ENCODE measurements at places on chromosomes 13 and 19.

DNA sequence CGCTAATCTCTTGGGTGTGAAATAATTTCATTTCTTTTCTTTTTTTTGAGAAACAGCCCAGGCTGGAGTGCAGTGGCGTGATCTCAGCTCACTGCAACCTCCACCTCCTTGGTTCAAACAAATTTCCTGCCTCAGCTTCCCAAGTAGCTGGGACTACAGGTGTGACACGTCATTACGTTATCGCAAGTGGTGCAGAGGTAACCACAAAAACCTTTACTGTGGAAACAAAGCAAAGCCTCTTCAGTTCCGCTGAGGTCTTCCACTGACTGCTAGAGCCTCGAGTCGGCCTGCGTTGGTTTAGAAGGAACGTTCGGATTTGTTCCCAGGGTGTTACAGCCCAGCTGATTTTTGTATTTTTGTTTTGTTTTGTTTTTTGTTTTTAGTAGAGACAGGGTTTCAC lies 2.0 kb upstream of the ZNF784 start:
- no peak for DNase-seq
- H3K36me3 ChIP-seq = peaks cover 4% of the 10 kb centered on the region
- H3K27me3 ChIP-seq = no peaks in the 10 kb centered on the region
- no peak overlapping the region for H3K4me3 ChIP-seq

GRCh38 chr13:63041640-63042414 lies 1626.2 kb upstream of the PCDH20 start:
- no peak overlapping the region for H3K4me3 ChIP-seq
- no peak overlapping the region for H3K27ac ChIP-seq
- H3K4me1 ChIP-seq = no peaks in the 10 kb centered on the region
- H3K27me3 ChIP-seq = no peaks in the 10 kb centered on the region

DNA sequence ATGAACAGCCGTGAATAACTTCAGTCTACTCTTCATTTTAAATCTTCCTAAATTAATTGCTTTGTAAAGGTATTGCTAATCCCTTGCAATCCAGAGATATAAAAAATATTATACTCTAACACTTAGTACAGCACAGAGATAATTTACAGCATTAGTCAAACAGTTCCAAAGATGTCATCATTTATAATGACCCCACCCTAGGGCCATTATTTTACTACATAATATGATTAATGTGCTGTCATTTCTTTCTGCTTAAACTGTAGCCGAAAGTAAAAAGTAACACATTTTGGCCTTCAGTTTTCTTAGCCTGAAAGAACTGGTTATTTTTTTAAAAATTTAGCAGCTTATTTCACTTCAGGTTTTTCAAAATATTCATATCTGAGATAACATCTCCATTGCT lies 256.3 kb upstream of the RFC3 start:
- DNase-seq = no peak
- H3K4me1 ChIP-seq = peaks cover 7% of the 10 kb centered on the region

- H3K27ac ChIP-seq = no peak overlapping the region
- H3K27me3 ChIP-seq = no peaks in the 10 kb centered on the region
- DNase-seq = no peak
- H3K4me1 ChIP-seq = no peaks in the 10 kb centered on the region
These were observed 8.7 kb downstream of the ZNF71 start for GRCh38 chr19:56603829-56604228.

DNA sequence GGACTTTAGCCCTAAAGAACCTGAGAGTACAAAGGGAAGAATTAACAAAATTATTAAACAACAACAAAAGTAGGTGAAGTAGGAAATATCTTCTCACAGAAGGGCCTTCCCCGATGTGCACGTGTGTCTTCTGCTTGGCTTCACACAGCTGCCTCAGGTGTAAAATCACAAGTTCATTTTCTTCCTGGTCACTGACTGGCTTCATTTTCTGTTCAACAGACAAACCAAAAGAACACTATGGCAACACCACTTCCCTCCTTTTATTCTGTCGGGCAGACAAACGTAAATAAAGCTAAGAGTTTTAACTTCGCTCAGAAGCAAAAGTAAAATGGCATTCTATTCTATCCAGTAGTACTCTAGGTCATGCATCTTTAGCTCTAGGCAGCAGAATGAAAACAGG lies 140.9 kb downstream of the TBC1D4 start:
- no peaks in the 10 kb centered on the region for H3K4me1 ChIP-seq
- H3K27me3 ChIP-seq = no peaks in the 10 kb centered on the region
- H3K36me3 ChIP-seq = peaks cover 4% of the 10 kb centered on the region
- no peak for DNase-seq
- no peak overlapping the region for H3K27ac ChIP-seq

- H3K27me3 ChIP-seq = no peaks in the 10 kb centered on the region
- no peak overlapping the region for H3K4me3 ChIP-seq
- no peaks in the 10 kb centered on the region for H3K4me1 ChIP-seq
- no peaks in the 10 kb centered on the region for H3K36me3 ChIP-seq
- DNase-seq = no peak
These were observed 393.5 kb upstream of the GPC6 start for GRCh38 chr13:92833071-92833470.

- no peak for DNase-seq
- H3K27me3 ChIP-seq = no peaks in the 10 kb centered on the region
- H3K27ac ChIP-seq = no peak overlapping the region
- H3K4me1 ChIP-seq = no peaks in the 10 kb centered on the region
- H3K36me3 ChIP-seq = no peaks in the 10 kb centered on the region
These were observed 52.0 kb downstream of the SLC7A1 start for GRCh38 chr13:29543230-29544215.

DNA sequence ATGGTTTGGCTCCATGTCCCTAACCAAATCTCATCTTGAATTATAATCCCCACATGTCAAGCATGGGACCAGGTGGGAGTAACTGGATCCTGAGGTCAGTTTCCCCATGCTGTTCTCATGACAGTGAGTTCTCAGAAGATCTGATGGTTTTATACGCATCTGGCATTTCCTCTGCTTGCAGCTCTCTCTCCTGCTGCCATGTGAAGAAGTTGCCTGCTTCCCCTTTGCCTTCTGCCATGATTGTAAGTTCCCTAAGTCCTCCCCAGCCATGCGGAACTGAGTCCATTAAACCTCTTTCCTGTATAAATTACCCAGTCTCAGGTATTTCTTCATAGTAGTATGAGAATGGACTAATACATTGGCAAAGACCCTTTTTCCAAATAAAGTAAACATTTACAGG lies 96.8 kb downstream of the TSHZ3 start:
- H3K27ac ChIP-seq = no peak overlapping the region
- H3K4me1 ChIP-seq = no peaks in the 10 kb centered on the region
- DNase-seq = no peak
- peaks cover 2% of the 10 kb centered on the region for H3K27me3 ChIP-seq

GRCh38 chr13:107076801-107077200 lies 508.9 kb upstream of the ARGLU1 start:
- no peaks in the 10 kb centered on the region for H3K36me3 ChIP-seq
- DNase-seq = no peak
- no peaks in the 10 kb centered on the region for H3K4me1 ChIP-seq
- H3K27ac ChIP-seq = no peak overlapping the region
- no peak overlapping the region for H3K4me3 ChIP-seq
- H3K27me3 ChIP-seq = no peaks in the 10 kb centered on the region

- H3K4me1 ChIP-seq = peaks cover 6% of the 10 kb centered on the region
- no peaks in the 10 kb centered on the region for H3K27me3 ChIP-seq
- no peak for DNase-seq
- no peak overlapping the region for H3K27ac ChIP-seq
- H3K36me3 ChIP-seq = no peaks in the 10 kb centered on the region
These were observed 10.5 kb downstream of the MAG start for GRCh38 chr19:35302446-35302845.

- H3K4me1 ChIP-seq = no peaks in the 10 kb centered on the region
- no peak for DNase-seq
- H3K27me3 ChIP-seq = no peaks in the 10 kb centered on the region
- H3K36me3 ChIP-seq = no peaks in the 10 kb centered on the region
These were observed 9.3 kb downstream of the MAP3K10 start for GRCh38 chr19:40200341-40201099.

DNA sequence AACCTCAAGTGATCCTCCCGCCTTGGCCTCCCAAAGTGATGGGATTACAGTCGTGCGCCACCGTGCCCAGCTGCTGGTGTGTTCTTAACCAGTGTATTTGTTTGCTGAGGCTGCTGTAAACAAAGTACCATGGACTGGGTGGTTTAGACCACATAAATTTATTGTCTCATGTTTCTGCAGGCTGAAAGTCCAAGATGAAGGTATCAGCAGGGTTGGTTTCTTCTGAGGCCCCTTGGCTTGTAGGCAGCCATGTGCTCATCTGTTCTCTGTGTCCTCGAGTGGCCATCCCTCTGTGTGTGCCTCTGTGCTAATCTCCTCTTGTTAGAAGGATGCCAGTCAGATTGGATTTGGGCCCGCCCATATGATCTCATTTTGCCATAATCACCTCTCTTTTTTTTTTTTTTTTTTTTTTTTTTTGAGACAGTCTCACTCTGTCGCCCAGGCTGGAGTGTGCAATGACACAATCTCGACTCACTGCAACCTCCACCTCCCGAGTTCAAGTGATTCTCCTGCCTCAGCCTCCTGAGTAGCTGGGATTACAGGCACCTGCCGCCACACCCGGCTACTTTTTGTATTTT lies 31.8 kb downstream of the PEX11G start:
- no peaks in the 10 kb centered on the region for H3K27me3 ChIP-seq
- no peaks in the 10 kb centered on the region for H3K4me1 ChIP-seq
- no peak for DNase-seq
- H3K4me3 ChIP-seq = no peak overlapping the region
- H3K36me3 ChIP-seq = peaks cover 1% of the 10 kb centered on the region
- H3K27ac ChIP-seq = no peak overlapping the region

GRCh38 chr19:48613024-48613851 lies 1.6 kb downstream of the FAM83E start:
- DNase-seq = no peak
- H3K27ac ChIP-seq = no peak overlapping the region
- H3K36me3 ChIP-seq = peaks cover 15% of the 10 kb centered on the region
- H3K4me3 ChIP-seq = no peak overlapping the region
- H3K27me3 ChIP-seq = no peaks in the 10 kb centered on the region

DNA sequence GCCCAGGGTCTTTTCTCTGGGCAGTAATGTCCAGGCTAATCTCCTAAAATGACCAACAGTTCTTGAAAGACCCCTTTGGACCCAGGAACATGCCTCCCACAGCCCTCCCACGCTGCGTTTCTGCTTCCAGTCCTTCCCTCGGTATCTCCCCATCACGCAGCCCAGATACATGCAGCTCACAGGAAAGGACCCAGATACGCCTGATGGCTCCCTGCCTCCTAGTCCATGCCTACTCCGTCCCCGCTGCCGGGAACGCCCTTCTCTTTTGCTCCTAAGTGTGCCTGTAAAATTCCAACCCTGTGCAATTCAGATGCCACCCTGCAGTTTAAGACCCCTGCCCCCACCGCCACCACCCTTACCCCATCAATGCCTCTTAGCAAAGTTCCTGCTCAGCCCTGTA lies 778 bp downstream of the MUC16 start:
- H3K27ac ChIP-seq = no peak overlapping the region
- no peak overlapping the region for H3K4me3 ChIP-seq
- H3K36me3 ChIP-seq = no peaks in the 10 kb centered on the region
- no peaks in the 10 kb centered on the region for H3K4me1 ChIP-seq
- DNase-seq = no peak

- H3K4me1 ChIP-seq = no peaks in the 10 kb centered on the region
- peaks cover 4% of the 10 kb centered on the region for H3K27me3 ChIP-seq
- no peak overlapping the region for H3K27ac ChIP-seq
- no peak for DNase-seq
- H3K4me3 ChIP-seq = no peak overlapping the region
- no peaks in the 10 kb centered on the region for H3K36me3 ChIP-seq
These were observed 14.7 kb downstream of the FGF9 start for GRCh38 chr13:21685485-21686064.

DNA sequence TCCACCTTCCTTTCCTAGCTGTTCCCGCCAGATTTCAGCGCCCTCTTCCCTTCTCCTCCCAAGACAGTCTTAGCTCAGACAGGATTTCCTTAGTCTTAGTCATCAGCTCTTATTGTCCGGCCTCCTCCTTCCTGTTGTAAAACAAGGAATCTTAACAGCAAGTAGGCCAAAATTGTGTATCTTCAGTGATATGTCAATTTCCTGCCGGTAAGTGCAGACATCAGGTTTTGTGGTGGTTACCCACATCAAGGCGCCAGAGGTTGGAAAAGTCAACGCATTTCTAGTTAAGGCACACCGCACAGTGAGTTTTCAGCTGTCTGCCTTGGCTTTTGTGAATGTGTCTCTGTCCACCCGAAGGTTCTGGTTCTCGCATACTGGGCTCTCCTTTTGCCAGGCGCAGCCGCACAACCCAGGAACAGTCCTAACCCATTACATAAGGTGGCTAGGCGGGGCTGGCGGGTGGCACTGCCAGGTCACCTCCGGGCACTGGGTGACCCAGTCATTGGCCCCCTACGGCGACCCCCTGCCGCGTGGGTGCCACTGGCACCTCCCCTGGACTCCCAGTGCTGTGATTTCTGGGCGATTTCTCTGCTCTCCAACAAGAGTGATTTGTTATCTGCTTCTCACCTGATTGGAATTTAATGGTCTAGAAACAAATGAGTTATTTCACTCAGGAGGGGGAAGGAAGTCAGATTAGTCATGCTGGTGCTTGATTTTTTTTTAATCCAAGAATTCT lies 12.9 kb downstream of the COL4A2 start:
- no peaks in the 10 kb centered on the region for H3K36me3 ChIP-seq
- no peaks in the 10 kb centered on the region for H3K27me3 ChIP-seq
- H3K27ac ChIP-seq = peak overlapping the region; percentile 1
- H3K4me3 ChIP-seq = no peak overlapping the region

DNA sequence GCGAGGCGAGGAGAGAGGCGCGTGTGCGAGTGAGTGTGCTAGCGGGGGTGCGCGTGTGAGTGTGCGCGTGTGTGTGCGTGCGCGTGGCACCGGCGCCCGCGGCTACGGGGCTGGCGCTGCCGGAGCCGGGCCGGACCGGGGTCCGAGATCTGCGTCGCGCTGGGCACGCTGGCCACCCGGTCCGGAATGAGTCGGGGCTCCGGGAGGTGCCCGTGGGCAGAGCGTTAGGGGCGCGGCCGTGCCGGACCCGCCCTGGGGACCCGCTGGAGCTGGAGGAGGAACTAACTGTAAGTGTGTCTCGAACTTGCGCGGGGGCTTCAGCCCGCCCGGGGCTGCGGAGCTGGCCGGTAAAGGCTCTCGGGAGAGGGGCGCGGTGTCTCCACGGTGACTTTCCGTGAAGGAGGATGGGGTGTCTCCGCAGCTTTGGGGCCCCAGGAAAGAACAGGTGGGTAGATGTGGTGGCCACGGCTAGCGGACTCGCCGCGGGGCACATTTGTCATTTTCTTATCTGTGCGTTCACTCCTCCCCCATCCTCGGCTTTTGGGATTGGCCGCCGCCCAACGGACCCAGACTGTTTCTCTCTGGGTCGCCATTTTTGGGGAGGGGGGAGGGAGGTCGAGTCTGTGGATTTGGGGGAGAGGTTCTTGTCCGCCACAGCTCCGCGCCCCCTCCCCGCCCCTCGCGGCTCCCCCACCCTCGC lies 10.1 kb upstream of the SOX1 start:
- H3K27me3 ChIP-seq = peaks cover 26% of the 10 kb centered on the region
- H3K27ac ChIP-seq = no peak overlapping the region
- no peaks in the 10 kb centered on the region for H3K36me3 ChIP-seq
- H3K4me3 ChIP-seq = no peak overlapping the region

Measured in liver (tissue), 10 donors.